ENCODE measurements at places on chromosomes 2 and 18.
A peak's percentile ranks its signal among the peaks of the same experiment; 100 is the strongest.

DNA sequence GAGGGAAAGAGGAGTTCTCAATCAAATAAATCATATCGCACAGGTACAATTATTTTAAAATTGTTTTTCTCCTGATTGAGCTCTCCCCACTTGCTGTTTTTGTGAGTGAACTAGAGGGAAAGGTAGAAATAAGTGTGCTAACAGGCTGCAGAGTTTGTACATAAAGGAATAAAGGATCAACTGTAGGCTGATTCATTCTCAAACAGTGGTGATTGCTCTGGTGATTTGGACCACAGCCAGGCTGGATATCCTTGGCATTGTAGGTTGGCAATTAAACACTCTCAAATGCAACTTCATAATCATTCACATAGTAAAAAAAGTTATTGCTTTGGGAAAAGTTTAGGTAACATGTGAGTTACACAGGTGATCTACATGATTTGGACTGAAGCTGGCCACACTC is 29.8 kb downstream of the LRP1B start:
- no peak for DNase-seq

GRCh38 chr2:46939626-46940359 is 24.2 kb upstream of the MCFD2 start:
- DNase-seq = no peak

DNA sequence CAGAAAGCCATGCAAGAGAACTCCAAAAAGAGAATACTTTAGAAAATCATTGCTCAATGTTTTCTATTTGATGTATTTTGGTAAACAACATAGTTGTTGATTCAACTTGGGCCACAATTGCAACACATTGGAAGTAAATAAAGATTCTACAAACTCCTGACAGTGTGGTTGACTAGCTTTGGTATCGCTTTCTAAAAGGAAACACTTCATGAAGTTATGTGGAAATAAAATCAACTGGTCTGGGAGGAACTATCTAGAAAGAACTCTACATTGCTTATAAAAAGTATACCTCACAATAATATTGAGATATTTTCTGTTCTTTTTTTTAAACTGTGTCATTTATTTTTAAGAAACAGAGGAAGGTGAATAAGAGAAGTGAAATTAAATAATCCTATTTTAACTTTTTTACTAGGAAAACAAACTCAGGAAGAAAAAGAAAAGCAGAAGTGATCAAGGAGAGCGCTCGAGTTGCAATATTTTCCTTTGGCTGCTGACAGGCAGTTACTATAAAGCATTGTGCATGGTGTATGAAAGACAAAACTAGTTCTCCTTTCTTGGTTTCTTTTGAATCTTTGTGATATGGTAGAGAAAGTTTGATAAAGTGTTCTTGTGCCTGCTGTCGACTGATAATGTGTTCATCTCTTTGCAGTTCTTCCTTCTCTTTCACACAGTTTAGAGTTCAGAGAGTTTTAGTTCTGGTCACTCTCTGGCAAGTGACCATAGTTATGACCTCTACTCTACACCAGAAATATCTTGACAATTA is 3.0 kb downstream of the DHRS9 start:
- no peak for DNase-seq

DNA sequence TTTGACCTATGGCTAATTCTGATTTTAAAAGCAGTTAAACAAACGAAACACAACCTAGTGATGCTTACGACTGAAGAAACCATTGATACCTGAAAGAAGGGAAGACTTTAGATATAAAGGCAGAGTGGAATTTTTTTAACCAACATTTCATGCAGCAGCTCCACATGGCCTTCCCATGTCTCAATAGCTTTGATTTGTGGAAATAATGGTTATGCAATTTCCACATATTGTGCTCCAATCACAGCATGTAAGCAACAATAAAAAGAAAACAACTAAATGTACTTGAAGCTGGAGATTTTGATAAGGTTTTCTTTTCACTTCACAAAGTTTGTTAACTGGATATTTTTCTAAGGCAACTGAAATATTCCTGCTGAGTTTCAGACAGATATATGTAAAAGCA is 82.0 kb upstream of the SLC39A10 start:
- DNase-seq = no peak

DNA sequence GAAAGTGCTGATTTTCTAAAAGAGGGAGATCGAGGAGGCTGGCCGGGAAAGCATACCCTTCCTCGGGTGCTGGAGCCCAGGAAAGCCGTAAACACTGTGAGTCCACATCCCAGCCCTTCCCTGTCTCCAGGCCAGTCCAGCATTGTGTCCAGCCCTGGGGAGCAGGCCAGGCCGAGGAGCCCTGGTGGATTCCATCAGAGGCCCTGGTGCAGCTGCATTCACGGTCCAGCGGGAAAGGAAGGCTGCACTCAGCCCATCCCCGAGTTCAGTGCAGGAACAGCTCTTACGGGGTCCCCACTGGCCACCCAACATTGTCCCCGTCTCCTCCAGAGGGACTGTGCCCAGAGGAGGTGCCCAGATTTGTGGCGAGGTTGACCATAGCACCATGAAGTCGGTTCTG is 218.6 kb downstream of the KLHL29 start:
- DNase-seq = no peak

DNA sequence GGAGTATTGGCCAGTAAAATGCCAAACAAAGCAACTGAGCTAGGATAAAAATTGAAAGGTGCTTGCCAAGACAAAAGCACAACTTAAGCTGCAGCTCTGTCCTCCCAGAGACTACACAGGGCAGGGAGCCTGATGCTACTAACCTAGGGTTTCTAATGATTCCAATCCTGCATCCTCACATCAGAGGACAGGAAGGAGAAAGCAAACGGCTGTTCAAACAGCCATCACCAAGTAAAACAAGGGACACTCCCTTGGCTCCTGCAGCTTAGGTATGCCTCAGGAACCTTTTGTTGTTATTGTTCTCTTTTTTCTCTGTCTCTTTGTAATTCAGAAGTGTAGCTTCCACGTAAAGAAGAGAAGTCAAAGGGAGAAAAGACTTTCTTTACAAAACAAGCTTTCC is 99.5 kb downstream of the TCF4 start:
- no peak for DNase-seq

DNA sequence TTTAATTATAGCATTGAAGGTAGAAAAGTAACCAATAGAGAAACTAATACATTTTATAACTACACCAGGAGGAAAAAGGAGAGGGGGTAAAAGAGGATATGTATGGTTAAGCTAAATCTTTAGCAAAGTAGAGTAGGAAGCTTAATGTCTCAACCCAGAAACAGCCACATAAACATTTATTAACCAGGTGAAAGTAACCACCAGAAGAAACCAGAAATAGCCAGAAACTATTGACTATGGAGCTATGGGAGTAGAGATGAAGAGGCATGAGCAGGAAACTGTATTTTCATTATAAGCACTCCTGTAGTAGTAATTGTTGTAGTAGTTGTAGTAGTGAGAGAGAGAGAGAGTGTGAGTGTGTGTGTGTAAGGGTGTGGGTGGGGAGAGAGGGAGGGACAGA is 617.5 kb upstream of the CHAC2 start:
- no peak for DNase-seq

- no peak for DNase-seq
Measured at GRCh38 chr2:127175751-127176354, 44.2 kb downstream of the CYP27C1 start.

DNA sequence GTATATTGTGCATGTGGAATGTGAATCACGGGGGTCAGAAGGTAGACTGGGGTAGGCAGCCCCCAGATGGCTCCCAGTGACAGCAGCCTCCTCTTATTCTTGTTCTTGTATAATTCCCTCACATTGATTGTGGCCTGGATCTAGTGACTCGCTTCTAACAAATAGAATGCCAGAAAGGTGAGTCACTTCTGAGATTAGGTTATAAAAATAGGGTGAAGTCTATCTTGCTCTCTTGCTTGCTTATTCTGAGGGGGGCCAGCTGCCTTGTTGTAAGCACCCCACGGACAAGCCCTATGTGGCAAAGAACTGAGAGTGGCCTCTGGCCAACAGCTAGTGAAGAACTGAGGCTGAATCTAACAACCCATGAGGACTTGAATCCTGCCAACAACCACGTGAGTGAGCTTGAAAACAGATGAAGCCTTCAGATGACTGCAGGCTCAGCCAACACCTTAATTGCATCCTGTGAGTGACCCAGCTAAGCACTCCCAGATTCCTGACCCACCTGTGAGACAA is 15.6 kb upstream of the RMND5A start:
- DNase-seq = peak; percentile 58

GRCh38 chr18:5518899-5519371 is 24.9 kb downstream of the EPB41L3 start:
- DNase-seq = no peak

- no peak for DNase-seq
Measured at GRCh38 chr2:214839464-214839863, 30.0 kb upstream of the BARD1 start.

DNA sequence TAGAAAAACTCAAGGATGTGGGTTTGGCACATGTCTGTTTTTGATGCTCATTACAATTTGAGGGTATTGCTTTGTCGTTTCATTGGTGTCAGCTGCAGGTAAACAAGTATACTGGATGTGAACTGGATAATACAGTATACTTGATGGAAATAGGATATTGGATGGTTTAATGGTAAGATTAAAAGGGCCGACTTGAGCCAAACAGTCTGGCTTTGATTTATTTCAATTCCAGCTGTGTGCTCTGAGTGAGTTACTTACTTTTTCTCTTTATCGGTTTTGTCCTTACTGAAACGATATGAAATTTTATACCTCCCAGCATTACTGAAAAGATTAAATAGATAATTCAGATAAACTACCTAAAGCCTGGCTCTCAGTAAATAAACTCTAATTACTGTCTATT is 227.6 kb downstream of the ASXL3 start:
- no peak for DNase-seq

- no peak for DNase-seq
Measured at GRCh38 chr2:10303181-10303693, 533 bp downstream of the HPCAL1 start.

DNA sequence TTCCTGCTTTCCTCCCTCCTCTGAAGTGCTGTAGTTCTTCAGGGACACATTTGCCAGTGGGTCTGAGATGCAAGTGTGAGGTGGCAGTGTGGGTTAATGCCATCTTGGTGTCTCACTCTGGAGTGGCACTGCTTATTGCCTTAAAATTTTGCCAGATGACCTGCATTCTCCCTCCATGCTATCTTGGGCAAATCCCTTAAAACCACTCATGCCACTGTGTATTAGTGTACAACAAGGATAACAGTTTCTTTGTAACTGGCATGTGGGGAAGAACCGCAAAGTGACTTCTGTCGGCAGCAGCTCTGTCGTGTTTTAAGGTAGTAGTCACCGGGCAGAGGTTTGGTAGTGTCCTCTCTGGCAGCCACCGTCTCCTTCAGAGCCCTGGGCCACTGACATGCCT is 124.2 kb downstream of the NEDD4L start:
- DNase-seq = no peak

DNA sequence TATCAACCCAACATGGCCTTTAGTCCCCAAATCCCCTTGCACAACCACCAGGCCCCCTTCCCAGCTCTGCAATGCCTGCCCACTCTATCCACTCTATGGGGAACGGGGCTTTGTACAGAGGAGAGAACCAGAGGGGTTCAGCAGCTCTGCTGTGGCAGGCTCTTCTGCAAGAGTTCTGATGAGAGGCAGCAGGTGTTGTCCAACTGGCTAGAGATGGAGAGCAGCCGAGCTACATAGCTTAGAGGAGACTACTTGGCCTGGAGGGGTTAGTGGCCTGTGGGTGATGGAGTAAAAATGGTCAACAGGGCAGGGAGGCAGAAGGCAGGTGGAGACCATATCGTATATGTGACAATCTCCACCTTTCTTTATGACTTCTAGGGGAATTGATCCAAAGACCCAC is 103.0 kb downstream of the QPCT start:
- DNase-seq = no peak

DNA sequence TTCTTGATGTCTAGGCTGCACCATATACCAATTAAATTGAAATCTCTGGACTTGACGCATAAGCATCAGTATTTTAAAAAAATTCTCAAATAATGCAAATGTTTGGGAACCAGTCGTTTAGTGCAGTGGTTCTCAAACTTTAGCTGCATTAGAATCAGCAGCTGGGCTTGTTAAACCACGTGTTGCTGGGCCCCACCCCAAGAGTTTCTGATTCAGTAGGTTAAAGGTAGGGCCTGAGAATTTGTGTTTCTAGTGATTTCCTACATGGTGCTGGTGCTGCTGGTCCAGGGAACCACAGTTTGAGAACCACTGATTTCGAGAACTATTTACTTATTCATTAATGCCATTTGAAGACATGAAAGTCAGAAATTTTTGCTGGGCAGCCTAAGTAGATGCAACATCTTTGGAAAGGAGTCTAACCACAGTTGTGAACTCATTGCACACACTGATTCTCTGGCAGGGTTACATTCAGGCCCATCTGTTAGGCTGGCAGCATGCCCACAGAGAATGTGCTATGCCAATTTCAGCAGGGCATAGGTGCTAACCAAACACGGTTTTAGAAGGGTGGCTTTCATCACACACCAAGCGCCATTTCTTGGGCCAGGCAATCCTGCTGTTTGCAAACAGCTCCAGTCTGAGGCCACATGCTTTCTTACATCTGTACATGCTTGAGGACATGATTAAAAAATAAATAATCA is 26.4 kb upstream of the ATP5MC3 start:
- no peak for DNase-seq

DNA sequence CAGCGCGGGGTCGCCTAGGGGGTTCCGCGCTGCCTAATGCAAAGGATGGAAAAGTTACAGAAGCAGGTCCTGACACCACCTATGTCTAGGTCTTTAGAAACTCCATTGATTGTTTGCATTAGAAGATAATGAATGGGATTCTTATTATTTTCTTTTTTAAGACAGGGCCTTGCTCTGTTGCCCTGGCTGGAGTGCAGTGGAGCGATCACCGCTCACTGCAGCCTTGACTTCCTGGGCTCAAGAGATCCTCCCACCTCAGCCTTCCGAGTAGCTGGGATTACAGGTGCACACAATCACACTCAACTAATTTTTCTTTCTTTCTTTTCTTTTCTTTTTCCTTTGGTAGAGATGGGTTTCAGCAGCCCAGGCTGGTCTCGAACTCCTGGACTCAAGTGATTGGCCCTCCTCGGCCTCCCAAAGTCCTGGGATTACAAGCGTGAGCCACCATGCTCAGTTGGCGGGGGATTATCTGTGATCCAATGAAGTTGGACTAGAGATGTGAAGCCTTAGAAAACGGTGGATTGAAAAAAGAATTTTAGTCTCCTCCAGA is 761 bp upstream of the IDH1 start:
- DNase-seq = no peak

DNA sequence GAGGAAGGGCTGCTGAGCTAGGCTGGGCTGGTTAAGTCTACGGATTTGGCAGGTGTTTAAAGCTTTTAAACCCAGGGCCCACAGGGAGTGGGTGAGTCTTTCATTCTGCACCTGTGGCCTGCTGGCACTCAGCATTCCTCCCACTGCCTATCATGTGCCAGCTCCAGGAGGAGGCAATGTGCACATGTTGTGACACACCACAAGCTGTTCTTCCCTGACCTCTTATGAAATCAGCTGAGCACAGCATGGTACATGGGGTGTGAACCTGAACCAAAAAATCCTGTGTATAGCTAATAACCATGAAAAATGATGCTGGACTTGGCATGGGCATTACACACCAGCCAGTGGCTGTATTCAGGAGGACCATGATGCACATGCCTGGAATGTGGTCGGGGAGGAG is 297.9 kb upstream of the MMADHC start:
- DNase-seq = no peak
